Heart left ventricle (tissue), 16 donors: ENCODE measurements at places on chromosomes 2 and 18. TPM values are rescaled to one million over a fixed set of nuclear protein-coding genes. Genes with fewer than 3 reads are reported as not detected.

DNA sequence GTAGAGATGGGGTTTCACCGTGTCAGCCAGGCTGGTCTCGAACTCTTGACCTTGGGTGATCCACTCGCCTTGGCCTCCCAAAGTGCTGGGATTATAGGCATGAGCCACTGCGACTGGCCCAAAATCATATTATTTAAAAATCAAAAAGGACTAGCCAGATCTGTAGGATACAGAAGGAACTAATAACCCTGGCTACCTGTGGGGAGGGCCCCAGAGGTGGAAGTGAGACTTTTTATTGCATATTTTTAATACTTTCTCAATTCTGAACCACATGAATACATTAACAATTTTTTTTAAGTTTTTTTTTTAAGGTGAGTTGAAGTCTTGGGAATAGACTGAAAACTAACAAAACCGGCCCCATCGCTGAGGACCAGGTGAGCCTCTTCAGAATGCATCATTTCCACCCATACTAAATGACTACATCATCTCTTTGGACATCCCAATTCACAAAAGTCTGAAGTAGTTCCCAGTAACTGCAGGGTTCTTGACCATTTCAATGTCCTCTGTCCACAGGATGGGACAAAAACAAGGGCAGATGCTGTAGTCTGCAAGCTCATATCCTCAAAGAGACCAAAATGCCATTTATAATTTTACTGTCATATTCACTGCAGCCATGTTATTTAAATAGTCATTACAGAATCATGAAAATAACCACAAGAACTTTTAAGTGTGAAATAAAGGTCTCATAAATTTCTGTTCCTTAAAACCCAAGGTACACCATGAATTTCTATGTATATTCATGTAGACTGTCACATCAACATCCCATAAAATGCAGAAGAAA is 21.4 kb downstream of the RPL31 start:
- no peak for DNase-seq

- no peak for DNase-seq
Observed at GRCh38 chr18:22309191-22309590, 108.5 kb downstream of the CTAGE1 start.

- no peak for DNase-seq
Observed at GRCh38 chr2:73935641-73936040, 9.0 kb downstream of the DGUOK start.

DNA sequence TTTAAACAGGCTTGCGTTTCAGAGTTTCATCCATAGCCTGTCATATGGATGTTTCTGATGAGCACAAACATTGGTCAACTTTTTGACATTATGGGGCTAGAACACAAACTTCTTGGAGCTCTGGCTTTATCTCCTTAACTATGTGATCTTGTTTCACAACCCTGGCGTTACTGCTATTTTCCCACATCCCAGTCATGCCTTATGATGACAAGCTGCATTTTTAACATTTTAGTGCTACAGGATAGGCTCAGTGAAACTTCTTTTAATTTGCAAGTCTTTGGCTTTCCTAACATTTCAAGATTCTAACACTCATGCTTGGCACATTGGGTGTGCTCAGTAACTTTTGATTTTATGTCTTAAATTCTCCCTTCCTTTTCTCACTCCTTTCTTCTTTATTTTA is 21.0 kb upstream of the PDE1A start:
- no peak for DNase-seq

- no peak for DNase-seq
Observed at GRCh38 chr2:173860566-173860965, 104.6 kb downstream of the SP3 start.

DNA sequence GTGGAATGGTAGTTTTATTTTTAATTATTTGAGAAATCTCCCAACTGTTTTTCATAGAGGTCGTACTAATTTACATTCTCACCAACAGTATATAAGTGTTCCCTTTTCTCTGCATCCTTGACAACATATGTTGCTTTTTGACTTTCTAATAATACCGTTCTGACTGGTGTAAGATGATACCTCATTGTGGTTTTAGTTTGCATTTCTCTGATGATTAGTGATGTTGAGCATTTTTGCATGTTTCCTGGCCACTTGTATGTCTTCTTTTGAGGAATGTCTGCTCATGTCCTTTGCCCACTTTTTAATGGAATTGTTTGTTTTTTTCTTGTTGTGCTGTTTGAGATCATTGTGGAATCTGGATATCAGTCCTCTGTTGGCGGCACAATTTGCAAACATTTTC is 242.5 kb downstream of the ZNF521 start:
- DNase-seq: no peak

KIF5C gene
- 0.48 TPM for total RNA-seq

TEKT4 gene
- 0.25 TPM for total RNA-seq

EFEMP1 gene
- 28.9 TPM for total RNA-seq
